ENCODE measurements at places on chromosomes 3 and 15.

- no peak for DNase-seq
Measured at GRCh38 chr3:159829539-159830227, 159.0 kb upstream of the IL12A start.

- no peak for DNase-seq
Measured at GRCh38 chr15:74866090-74866489, 7.1 kb downstream of the SCAMP2 start.

- no peak for DNase-seq
Measured at GRCh38 chr3:177475356-177475665, 278.0 kb upstream of the TBL1XR1 start.

DNA sequence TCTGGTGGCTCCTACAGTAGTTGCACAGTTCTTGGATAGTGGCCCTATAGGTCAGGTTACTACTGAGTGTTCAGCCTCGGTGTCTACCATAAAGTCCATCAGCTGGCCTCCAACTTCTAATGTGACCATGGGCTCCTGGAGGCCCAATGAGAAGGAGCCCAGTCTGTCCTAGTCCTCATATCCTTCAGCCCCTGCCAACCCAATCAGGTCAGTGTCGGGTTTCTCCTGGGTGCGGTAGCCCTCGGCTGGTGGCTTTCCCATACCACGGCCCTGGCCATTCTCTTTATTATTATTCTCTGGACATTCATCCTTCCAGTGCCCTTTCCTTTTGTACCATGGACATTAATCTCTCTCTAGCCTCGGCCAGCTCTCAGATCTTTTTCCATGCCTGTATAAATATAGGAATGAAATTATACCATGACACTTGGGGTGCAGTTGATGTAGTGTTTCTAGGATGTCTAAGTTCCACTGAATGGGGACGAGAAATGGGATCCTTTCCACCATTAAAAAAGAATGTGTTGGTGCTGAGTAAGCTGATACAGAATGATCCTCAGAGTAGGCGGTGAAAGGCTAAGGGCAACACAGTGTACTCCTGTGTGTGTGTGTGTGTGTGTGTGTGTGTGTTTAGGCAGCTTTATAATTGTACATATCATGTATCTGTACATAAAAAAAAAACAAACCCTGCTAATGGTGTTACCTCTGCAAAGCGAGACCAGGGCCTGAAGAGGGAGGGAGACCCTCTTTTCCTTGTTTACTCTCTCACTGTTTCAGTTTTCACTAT lies 19.3 kb upstream of the NOX5 start:
- no peak for DNase-seq

- DNase-seq: no peak
Measured at GRCh38 chr3:196619223-196619622, 20.3 kb upstream of the NRROS start.

- DNase-seq: no peak
Measured at GRCh38 chr3:64353226-64353625, 128.0 kb upstream of the PRICKLE2 start.

Data from SJSA1 (cell line).